Astrocyte of the spinal cord (primary cell): ENCODE measurements at places on chromosomes 3 and 15.

DNA sequence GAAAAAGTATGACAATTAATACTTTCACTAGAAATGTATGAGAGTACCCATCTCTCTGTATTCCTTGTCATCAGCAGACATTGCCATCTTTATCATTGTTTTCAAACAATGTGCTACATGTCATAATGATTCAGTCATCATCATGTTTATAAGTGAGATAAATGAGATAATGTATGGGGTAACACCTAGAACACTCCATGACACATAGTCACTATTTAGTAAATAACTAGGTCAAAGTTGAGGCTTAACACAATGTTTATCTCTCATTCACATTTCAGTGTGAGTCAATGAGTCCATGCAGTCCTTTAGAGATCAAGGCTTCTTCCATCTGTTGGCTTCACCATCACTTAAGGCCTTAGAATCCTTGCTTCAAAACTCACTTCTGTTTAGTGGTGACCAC, 70.0 kb downstream of the NLGN1 start:
- no peak for DNase-seq

- DNase-seq = peak; percentile 66
Measured at GRCh38 chr3:80285388-80285787, 517.6 kb upstream of the ROBO1 start.

DNA sequence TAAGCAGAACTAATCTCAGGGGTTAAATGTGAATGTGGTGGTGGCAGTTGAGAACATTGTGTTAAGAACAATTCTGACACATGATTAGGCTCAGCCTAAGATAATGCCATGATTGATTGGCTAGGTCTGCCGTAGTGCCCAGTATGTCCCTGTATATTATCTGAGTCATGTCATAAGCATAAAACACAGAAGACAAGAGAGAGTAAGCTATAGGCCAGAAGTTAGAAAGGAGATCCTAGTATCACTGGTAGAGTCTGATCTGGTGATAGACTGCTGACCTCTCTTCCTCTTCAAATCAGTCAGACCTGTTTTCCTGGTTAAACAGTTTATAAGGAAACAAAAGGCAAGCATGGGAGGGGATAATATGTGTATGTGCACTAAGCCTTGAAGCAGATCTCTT, 30.1 kb upstream of the ATP8B4 start:
- no peak for DNase-seq

DNA sequence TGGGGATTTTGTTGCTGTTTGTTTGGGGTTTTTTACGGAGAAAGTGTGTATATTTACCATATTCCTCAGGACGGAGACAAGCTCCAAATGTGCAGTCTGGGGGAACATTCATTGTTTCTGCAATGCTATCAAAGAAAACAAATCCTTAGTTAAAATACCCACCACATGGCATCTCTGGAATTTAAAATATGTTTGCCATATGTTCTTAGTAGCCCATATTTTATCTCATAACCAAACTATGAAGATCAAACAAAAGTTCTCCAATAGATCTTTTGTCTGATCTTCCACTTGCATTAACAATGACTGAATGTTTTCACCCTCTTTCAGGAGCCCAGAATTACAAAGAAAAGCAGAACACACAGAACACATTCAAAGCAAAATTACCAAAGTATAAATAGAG, 35.3 kb downstream of the EFHB start:
- DNase-seq = peak; percentile 24

GRCh38 chr15:98076021-98076816, 115.7 kb downstream of the ARRDC4 start:
- DNase-seq = no peak

- no peak for DNase-seq
Measured at GRCh38 chr3:183579967-183580900, 24.7 kb upstream of the KLHL6 start.

GRCh38 chr15:78322724-78323521, 17.2 kb upstream of the CRABP1 start:
- no peak for DNase-seq

GRCh38 chr3:187737368-187738070, 7.7 kb downstream of the BCL6 start:
- DNase-seq = peak; percentile 72

DNA sequence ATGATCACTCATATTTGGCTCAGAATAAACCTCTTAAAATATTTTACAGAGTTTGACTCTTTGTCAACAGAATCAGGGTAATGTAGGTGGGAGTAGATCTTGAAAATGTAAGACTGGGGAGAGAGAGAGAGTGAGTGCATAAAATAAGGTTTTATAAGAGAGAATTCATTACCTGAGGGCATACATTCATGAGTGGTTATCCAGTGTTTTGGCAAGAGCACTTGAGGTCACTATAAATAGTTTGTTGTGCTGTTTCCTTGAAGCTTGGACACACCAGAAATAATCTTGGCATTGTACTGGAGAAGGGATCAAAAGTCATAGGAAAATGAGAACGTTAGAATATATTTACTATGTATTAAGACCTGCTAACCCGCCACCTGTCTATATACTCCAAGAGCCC, 33.4 kb downstream of the SLC28A2 start:
- no peak for DNase-seq

DNA sequence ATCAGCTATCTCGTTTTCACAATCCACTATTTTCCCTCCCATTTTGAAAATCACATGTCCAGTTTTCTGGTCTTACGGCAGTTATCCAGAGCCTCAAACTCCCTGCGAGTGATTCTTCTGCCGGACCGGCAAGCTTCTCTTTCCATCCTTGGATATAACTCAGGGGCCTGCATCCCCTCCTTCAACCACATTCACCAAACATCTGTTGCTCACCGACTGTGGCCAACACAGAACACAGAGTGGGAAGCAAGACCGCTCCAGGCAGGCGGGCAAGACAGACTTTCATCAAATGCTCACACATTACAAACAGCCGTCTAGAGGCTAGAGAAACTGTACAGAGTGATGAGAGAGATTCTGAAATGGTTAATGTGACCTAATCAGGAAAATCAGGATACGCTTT, 7.6 kb upstream of the SLC12A8 start:
- DNase-seq = no peak

DNA sequence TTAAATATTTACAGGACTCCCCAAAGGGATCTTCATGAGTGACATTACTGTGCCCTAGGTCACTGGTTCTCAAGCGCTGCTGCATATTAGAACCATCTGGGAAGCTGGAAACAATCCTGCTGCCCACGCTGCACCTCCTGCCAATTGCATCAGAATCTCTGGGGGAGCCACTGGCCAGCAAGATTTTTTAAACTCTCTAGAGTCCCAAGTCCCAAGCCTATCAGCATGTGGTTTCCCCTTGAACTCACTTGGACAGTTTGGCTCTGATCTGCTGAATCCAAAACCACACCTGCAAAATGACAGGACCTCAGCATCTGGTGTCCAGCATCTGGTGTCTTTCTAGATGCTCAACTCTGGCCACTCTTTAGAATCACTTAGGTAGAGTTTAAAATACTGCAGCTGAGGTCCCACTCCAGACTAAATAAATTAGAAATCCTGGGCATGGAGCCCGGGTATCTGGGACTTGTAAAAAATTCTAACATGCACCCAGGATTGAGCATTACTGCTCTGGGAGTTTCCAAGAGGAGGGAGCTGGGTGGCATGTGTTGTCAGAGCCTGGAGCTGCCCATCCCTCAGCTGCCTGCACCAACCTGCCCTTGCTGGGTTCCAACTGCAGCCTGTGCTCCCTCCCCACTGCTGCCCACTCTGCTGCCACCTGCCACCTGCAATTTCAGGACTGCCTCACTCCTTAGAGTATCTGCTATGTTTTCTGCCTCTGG, 311.3 kb downstream of the SLC9A9 start:
- DNase-seq = peak; percentile 66

GRCh38 chr15:78063970-78064385, 13.5 kb downstream of the TBC1D2B start:
- no peak for DNase-seq

DNA sequence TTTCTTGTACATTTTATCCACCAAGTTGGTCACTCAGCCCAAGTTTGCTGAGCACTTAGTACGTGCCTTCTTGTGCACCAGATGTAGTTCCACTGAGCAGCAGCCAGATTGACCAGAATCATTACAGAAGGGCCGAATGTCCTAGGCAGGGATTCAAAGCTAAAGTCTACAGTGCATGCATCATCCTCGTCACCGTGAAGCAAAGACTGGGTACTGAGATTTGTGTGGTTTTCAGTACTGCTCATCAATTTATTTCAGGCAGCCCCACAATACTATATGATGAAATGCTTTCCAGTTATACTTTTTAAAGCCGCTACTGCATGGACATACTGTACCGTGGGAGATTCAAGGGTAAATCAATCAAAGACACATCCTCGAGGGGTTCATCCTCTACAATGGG, 227.0 kb downstream of the ARRDC4 start:
- no peak for DNase-seq

- no peak for DNase-seq
Measured at GRCh38 chr15:68994981-68995761, 19.3 kb upstream of the NOX5 start.

GRCh38 chr3:79392479-79392878, 375.3 kb downstream of the ROBO1 start:
- peak; percentile 20 for DNase-seq

GRCh38 chr3:71463617-71464016, 119.9 kb downstream of the FOXP1 start:
- no peak for DNase-seq

DNA sequence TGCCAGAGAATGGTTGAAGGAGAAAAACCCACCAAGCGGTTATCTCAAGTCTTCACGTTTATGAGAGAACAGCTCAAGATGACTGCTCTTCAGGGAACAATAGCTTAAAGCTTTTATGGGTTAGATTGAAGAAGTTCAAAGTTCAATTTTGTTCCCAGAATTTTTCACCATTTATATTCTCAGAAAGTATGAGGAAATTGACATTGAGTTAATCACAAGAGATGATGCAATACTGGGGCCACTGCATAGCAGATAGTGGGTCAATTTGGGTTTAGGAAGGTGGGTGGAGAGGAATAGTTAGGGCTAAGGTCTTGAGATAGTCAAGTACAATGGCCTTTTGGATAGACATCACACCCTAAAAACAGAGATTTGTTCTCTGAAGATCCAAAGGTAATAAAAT, 539.3 kb downstream of the SQOR start:
- no peak for DNase-seq

GRCh38 chr15:77081971-77082370, 11.1 kb upstream of the TSPAN3 start:
- no peak for DNase-seq

GRCh38 chr15:94305133-94305532, 73.8 kb downstream of the MCTP2 start:
- no peak for DNase-seq

DNA sequence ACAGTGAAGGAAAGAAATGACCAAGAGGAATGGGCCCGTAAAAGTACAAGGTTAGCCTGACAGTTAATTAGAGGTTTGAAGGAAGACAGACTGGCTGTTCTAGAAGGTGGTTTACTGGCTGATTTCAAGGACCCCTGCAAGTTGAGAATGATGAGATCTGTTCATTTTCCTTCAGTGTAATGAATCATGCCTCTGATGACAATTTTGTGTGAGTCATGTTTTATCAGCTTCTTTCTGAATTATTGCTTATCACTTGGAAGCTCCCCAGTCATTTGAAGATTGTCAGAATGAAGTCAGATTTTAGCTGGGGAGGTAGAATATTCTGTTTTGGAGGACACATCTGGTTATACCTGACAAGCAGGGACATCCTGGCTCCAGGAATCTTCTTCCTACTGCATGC, 50.6 kb downstream of the DRD3 start:
- no peak for DNase-seq

GRCh38 chr15:77402740-77403379, 17.0 kb downstream of the PEAK1 start:
- peak; percentile 72 for DNase-seq

- DNase-seq = peak; percentile 71
Measured at GRCh38 chr3:101567528-101568317, 6.1 kb downstream of the TRMT10C start.

- no peak for DNase-seq
Measured at GRCh38 chr3:85691196-85691595, 732.4 kb downstream of the CADM2 start.

DNA sequence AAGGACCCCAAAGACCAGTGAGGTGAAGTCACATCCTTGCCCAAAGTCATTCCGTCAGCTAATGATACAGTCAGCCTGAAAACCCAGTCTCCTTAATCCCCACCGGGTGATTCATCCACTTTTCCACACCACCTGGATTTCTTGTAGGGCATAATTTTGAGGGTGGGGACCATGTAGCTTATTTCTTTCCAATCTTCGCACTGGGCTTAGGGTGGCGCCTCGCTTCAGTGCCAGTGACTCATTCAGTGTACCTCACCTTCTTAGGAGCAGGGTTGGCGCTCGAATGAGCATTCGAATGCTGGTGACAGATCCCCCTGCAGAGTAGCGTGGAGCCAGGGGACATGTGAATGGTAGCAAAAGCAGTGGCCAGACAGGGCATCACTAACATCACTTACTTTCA, 24.0 kb downstream of the BMF start:
- DNase-seq = no peak

GRCh38 chr3:87228316-87228715, 1.2 kb downstream of the CHMP2B start:
- peak; percentile 1 for DNase-seq

DNA sequence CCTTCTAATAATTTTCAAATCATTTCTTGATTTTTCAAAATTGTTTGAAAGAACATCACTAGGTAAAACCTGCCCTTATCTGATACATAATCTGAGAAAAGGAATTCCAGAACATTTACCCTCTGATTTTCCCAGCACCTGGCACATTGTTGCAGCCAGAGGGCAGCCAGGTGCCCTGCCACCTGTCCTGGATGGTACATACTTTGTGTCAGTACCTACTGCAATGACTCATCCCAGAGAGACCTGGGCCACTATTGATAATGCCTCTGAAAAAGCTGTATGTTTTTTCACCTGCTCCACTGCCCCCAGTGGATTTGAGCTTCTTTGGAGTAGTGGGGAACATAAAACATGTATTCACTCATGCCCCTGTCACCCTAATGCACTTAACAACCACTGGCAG, 648.9 kb upstream of the GBE1 start:
- no peak for DNase-seq

DNA sequence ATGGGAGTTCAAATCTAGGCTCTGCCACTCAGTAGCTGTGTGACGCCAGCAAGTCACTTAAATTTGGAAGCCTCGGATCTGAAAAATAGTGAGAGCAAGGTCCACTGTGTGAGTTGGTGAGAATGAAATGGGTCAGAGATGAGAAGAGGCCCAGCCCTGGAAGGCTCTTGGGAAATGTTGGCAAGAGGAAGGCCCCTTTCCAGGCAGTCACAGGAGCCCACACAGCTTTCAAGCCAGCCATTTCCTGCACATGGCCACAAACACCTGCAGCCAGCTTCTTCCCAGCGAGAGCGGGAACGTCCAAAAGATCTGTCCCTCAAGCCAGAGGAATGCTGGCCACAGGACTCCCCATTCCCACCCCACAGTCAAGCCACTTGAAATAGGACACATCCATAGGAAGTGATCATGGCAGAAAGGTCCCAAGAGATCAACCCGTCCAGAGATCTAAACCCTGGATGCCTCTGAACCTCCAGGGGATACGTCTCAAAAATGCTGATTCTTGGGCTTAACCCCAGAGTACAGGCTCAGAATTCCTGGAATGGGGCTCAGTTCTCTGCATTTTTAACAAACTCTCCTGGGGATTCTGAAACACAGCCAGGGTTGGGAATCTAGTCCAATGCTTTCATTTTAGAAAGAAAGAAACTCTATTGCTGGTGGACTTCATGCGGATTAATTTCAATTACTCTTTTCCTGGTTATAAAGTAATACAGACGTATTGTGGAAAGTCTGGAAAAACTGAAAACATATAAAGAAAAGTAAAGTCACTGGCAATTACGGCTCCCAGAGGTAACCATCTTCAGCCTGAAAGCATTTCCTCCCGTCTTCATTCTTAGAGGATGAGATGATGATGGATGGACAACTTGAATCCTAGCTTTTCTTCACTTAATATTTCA, 35.9 kb downstream of the NTRK3 start:
- no peak for DNase-seq

- DNase-seq = no peak
Measured at GRCh38 chr3:32667072-32667582, 17.9 kb upstream of the CNOT10 start.
